ENCODE measurements at places on chromosomes 2 and 18.
A peak's percentile ranks its signal among the peaks of the same experiment; 100 is the strongest.

DNA sequence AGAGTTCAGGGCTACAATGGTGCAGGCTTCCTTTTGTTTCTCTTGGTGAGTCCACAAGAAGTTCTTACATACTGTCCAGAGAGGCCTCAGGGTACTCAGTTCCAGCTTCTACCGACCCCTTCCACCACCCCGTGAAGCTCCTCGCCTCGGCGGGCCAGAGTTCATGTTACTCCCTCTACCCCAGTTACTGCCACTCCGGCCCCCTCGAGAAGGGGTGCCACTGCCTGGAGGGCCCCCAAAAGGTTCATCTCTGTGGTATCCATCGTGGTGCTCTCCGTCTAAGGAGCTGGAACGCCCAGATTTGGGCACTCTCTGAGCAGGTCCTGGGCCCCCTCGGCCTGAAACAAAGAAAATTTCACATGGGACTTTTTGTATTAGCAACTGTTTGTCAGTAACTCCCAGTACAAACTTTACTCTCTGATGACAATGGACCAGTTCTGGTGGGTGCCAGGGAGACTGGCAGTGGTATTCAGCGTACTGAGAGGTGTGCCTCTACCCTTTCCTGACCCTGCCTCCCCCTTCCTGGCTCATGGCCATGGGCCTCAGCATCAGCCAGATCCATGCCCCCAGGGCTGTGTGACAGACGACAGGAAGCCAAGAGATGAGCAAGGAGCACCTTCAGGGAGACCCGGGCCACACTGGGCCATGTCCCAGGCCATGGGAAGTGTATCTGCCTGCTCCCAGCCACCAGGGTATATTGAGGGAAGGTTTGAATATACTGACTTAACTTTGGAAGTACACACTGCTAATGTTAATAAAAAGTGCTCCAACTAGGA is 5.1 kb downstream of the SFT2D3 start:
- DNase-seq: no peak

DNA sequence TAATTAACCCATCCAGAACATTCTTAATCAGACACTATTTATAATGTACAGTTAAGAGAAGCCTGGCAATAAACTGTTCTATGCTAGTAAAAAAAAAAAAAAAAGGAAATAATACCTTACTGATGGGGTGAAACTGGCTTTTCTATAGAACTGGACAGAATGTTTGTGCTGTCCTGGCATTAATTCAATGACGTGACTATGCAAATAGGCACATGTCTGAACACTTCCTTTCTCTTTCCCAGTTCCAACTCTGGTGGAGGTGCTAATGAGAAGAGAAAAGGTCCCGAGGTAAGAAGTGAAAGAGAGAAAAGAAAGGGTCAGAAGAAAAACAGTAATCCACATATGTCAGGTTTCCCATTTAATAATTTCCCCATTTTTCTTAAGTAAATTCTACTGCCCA is 508.4 kb downstream of the ZEB2 start:
- DNase-seq: no peak

- peak; percentile 45 for DNase-seq
Observed at GRCh38 chr2:197159661-197160211, 150.8 kb downstream of the ANKRD44 start.

DNA sequence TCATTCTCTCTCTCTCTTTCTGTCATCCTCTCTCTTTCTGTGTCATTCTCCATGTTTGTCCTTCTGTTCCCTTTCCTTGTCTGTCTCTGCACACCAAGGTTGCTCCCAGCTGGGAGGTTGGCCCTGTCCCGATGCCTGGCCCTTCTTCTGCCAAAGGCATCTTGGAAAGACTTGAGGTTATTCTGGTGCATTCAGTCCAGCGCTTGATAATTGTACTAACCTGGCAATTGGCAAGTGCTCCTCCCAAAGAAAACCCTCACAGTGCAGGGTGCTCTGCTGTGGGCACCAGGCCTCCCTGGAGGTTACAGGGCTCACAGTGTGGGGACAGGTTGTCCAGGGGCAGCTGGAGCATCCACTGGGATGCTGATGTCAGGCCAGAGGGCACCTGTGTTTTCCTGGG is 95.4 kb downstream of the GLI2 start:
- no peak for DNase-seq

- DNase-seq: peak; percentile 92
Observed at GRCh38 chr2:18440141-18440661, 120.3 kb downstream of the RDH14 start.

DNA sequence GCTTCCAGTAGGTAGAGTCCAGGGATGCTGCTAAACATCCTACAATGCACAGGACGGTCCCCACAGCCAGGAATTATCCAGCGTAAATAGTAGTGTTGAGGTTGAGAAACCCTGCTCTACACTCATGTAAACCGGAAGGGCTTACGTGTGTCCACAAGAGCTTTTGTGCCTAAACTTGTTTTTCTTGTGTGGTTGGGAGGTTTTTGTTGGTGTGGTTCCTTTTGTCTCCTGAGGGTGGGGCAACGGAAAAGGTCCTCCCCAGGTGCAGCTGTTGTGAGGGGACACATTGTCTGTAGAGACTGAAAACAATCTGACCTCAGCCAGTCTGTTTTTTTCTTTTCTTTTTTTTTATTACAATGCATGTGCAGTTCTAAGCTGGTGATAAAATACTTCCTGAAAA is 72.7 kb upstream of the MGAT5 start:
- DNase-seq: no peak

DNA sequence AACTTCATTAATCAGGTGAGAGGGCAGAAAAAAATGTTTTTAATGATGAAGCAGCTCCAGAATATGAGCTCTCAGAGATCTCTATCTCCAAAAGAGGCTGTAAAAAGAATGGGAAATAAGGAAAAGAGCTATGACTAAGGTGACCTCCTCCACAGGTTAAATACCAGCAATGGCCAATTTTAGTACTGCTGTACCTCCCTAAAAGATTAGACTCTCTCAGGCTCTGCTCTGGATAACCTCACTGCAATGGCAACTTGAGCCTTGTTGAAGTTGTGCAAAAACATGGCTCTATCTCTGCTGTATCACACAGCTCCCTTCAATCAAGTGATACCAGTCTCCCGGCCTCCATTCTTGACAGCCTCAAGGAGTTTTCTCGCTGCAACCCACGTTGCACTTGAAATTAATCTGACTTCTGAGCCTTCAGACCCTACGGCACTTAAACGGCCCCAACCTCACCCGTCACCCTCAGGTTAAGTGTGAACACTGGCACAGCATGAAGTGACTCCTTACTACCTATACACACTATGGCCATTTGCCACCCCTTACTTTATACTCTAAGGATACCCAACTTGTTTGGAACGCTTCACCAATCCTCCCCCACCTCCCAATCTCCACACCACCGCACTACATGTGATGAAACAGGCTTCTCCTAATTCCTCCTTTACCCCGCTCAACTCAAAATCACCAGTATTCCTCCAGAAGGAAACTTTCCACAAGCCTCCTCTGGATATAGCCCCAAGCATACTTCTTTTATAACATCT is 36.3 kb downstream of the SMAD2 start:
- DNase-seq: no peak

DNA sequence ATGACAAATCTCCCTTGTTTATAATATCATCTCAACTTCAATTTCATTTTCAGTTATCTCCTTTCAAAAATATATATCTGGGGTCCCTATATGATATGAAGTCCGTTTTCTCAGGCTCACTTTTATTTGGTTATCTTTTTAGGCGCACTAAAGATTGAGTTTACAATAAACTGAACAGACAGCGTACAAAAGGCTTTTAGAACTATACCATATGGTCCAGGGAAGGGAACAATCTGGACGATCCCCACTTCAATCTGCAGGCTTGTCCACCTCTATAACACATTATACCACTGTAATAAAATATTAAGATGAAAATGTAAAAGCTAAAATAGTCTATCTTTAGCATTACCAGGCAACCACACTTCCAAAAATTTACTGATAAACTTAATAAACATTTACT is 289.9 kb downstream of the ZEB2 start:
- DNase-seq: no peak

DNA sequence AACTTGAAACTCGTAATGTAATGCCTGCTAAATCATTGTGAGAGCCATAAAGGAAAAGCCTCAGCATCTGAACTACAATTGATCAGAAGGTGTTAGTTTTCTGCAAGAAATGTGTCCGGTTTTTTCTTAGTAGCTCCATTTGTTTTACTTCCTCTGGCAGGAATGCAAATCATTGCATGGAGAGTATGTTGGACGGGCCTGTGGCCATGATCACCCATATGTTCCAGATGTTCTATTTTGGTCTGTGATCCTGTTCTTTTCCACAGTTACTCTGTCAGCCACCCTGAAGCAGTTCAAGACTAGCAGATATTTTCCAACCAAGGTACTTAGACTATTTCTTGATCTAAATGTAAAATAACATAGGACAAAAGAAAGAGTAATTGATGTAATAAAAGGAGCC is 126.6 kb downstream of the DPP4 start:
- DNase-seq: peak; percentile 5

DNA sequence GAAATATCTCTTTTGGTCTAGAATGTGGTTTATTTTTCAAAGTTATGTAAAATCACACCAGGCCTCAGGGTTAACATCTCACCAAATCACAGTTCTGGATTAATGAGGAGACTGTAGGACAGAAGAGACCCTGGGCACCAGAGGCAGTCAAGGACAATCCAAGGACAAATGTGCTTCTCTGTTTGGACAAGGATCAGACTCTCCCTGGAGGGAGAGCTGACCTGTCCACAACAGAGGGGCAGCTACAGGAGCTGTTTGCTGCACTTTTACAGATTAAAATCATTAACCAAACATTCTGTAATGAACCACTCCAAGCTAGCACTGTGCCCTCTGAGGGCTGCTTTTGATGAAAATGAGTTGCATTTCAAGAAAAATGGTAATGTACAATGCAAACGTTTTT is 690.6 kb upstream of the SLC8A1 start:
- no peak for DNase-seq

- DNase-seq: no peak
Observed at GRCh38 chr2:7899241-7899640, 782.6 kb upstream of the ID2 start.

DNA sequence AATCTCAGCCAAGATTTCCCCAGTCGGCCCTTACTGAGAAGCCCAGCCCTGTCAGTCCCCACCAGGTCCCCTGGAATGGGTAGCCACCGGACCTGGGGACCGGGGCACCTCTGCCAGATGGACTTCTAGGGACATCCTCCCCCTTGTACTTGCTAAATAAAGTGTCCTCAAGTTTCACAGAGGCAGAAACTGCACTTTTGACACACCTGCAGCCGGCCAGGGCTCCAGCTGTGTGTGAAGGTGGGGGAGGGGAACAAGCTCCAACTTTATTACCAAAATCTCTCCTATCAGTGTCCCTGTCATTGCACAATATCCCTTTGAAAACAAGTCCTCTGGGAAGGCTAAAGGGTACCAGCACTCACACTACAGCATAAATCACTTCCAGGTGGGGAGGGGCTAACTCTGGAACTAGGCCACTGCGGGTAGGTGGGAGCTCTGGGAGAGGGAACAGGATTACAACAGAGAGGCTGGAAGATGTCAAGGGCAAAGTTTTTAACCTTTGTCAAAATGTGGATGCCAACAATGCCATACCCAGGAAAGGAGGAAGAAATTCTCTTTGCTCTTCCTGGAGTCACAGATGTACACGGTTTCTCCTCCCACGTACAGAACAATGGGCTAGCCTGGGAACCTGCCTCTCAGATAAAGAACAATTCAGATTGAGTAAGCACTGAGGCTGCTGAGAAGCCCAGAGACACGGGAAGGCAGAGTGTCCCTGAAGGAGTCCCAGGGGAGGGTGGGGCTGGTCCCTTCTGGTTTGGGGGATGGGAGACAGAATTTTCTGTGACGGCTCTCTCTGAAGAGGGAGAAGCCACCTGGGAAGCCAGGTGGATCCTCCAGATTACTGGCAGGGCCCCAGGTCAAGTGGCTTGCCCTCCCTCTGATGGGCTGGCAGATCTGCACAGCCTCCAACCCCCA is 11.0 kb downstream of the SDC1 start:
- no peak for DNase-seq

DNA sequence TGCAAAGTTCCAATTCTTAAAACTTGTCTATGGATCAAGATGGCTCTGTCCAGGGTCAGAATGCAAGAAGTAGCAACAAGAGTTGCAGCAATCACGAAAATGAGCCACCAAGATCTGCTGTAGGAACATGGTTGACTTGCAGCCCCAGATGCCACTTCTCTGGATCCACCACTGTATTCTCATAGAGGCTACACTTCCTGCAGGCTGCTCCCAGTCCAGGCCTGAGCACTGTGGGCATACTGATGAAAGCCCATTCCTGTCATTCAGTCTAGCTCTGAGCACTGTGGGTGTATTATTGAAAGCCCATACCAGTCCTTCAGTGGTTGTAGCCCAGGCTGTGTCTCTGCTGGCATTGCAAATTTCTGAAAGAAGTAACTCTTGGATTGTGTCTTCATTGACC is 213.9 kb upstream of the AGAP1 start:
- DNase-seq: no peak

DNA sequence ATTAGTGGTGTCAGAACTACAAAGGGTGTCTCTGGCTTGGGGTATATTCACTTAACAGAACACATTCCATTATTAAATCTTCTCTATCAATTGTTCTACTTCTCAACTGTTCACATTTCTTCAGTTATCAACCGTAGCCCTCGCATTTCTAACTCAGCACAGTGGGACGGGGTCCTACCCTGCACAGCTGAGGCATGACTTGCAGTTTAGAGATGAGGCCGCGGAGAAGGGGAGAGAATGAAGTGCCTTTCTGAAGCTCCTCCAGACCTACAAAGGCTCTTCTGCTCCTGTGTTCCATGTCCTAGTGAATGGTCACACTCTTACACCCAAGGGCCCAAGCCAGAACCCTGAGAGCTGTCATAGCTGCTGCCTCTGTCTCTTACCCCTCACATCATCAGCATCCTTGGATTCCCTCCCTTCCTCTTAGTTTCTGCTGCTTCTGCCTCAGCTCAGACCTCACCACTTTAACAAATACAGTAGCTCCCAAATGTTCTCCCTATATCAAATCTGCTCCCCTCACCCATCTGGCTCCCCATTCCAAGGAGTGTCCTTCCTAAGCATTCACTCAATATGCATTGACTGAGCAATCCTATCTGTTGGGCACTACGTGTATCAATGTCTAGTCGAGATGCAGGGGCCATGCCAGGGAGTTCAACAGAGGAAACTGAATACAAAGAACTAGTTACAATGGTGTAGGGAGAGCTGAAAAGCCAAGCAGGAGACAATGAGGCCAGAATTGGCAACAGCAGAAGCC is 34.3 kb upstream of the MRPL19 start:
- no peak for DNase-seq

DNA sequence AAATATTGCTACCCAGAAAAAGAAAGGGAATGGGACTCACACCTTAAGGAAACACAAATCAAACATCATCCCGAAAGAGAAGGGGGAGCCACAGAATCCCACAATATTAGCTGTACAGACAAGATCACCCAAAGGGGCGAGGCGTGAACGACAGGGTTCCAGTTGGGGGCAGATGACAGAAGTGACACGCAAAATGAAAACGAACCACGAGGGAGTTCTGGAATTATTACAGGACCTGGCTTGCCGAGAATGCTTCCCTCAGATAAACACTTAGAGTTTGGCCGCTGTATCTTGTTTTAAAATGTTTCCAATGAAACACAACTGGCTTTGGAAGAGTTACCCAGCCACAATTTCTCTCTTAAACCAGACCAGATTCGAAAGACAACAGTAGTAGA is 60.4 kb downstream of the C2orf76 start:
- DNase-seq: no peak
